ENCODE measurements at places on chromosomes 5 and 9. TPM values are rescaled to one million over a fixed set of nuclear protein-coding genes. Genes with fewer than 3 reads are reported as not detected.
A peak's percentile ranks its signal among the peaks of the same experiment; 100 is the strongest.

DNA sequence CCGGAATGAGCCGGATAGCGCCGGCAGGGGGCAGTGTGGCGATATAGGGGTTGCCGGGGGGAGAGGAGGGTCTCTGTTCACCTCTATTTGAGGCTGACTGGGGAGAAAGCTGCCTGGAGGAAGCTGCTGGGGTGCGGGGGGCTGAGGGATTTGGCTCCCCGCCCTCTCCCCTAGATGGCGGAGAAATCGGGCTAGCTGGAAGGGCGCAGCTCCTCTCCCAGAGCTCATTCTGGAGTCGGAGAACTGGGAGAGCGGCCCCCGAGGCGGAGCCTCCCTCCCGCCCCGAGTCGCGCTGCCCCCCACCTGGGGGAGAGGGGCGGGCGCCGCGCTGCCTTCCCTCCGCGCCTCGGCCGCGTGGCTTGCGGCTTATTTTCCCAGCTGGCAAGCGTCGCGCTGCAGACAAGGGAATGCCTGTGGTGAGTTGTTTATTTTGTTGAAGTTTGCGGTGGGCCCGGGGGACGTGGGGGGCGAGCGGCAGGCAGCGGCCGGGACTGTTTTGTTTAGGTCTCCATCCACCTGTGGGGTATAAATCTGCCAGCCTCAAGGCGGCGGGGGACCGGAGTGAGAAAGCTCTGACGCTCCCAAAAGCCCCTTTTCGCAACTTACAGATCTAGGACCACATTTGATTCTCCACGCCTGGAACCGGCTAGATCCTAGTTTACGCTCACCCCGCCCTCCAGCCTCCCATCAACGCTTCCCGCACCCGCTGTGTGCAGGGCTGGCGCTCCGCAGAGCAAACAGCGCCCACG, 4.1 kb upstream of the RGMB start:
- no peaks in the 10 kb centered on the region for H3K27me3 ChIP-seq
- no peaks in the 10 kb centered on the region for H3K36me3 ChIP-seq
- H3K4me3 ChIP-seq: peak overlapping the region; percentile 43
- no peaks in the 10 kb centered on the region for H3K4me1 ChIP-seq
- H3K27ac ChIP-seq: peak overlapping the region; percentile 79
- DNase-seq: peak; percentile 42

Gene OR1Q1
- not detected for total RNA-seq

Gene SMIM33
- not detected for total RNA-seq

Gene SLC35D2
- total RNA-seq: 5.6 TPM
